ENCODE measurements at places on chromosomes 1 and 21.

DNA sequence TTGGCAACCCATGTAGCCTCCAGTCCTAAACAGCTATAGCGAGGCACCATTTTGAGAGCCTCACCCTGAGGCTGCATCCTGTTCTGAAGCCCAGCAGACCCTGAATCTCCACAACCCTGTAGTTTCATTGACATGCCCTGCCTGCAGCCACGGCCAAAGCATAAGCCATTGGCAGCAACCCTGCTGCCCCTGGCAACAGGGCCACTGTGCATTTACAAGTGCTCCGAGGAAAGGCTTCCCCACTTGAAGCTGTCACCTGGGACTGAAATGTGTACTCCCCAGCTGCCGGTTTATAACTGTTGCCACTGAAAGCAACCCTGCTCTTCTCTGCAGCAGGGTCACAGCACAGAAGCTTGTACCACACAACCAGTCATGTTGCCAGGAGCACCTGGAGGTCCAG, 124.2 kb upstream of the OLFM3 start:
- DNase-seq = no peak

- no peak for DNase-seq
Measured at GRCh38 chr1:920010-920409, 3.7 kb upstream of the SAMD11 start.

DNA sequence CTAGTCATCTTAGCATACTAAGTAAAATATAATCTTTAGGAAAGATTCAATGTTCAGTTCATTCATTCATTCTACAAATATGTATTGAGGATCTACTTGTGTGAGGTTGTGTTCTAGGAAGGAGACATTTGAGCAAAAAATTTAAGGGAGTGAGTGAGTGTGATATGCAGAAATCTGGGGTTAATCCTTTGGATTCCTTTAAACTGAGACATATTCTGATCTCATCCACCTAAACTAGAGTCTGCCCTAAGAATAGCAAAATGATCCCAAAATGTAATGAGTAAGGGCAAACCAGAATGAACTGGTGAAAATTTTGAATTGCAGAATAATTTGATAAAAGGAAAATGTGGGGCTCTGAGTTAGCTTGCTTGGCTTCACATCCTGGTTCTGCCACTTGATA, 8.6 kb downstream of the UBE2U start:
- peak; percentile 77 for DNase-seq

DNA sequence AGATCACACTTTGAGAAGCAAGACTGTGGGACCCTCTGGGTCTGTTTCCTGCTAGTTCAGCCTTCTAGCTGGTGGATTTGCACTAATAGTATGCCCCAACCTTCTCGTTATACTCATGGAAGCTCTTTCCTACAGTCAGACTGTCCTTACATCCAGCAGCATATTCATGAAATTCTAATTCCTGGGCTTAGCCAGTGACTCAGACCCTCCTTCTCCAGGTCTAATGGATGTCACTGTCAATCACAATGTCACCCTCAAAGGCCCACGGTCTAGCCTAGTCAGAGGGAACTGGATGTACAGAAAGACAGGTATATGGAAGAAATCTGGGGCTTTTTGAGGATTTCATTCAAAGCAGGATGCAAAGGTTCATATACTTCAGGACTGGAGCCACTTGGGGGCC, 72.4 kb downstream of the KCNJ15 start:
- DNase-seq = no peak

All from AG08395 (cell line).